Fibroblast of lung (primary cell): ENCODE measurements at places on chromosomes 12 and 14. TPM values are rescaled to one million over a fixed set of nuclear protein-coding genes. Genes with fewer than 3 reads are reported as not detected.
A peak's percentile ranks its signal among the peaks of the same experiment; 100 is the strongest.

DNA sequence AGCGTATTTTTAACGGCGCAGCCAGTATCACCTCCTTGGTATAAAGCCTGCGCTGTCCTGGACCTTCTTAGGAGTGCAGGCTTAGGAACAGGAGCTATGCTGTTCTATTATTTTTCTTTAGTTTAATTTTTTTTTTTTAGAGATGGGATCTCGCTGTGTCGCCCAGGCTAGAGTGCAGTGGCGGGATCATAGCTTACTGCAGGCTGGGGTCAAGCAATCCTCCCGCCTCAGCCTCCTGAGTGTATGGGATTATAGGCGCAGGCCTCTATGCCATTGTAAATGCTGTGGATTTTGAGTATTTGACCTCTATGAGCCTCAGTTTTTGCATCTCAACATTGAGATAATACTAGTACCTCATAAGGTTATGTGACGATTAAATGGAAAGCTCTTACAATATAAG is 4.1 kb downstream of the OR10AD1 start:
- H3K4me1 ChIP-seq = peaks cover 2% of the 10 kb centered on the region
- H3K27ac ChIP-seq = peak overlapping the region; percentile 85
- H3K36me3 ChIP-seq = no peaks in the 10 kb centered on the region
- no peak for DNase-seq
- H3K27me3 ChIP-seq = no peaks in the 10 kb centered on the region

GRCh38 chr12:110600254-110600653 is 13.7 kb upstream of the TCTN1 start:
- peak; percentile 85 for DNase-seq
- no peak overlapping the region for H3K27ac ChIP-seq
- H3K4me3 ChIP-seq = no peak overlapping the region
- H3K4me1 ChIP-seq = no peaks in the 10 kb centered on the region

- no peaks in the 10 kb centered on the region for H3K36me3 ChIP-seq
- H3K4me1 ChIP-seq = no peaks in the 10 kb centered on the region
- H3K4me3 ChIP-seq = no peak overlapping the region
- no peak for DNase-seq
- no peaks in the 10 kb centered on the region for H3K27me3 ChIP-seq
- peak overlapping the region; percentile 99 for H3K27ac ChIP-seq
These were observed 1.4 kb upstream of the GTF2A1 start for GRCh38 chr14:81222126-81222525.

Gene RNF212B
- total RNA-seq = not detected in 2 replicates

- H3K27me3 ChIP-seq = no peaks in the 10 kb centered on the region
- no peak overlapping the region for H3K4me3 ChIP-seq
- DNase-seq = no peak
- H3K27ac ChIP-seq = no peak overlapping the region
- no peaks in the 10 kb centered on the region for H3K36me3 ChIP-seq
- H3K4me1 ChIP-seq = no peaks in the 10 kb centered on the region
These were observed 18.3 kb upstream of the LTA4H start for GRCh38 chr12:96053476-96054243.

Gene RND1
- under 0.01 and 0.17 TPM in 2 replicates for total RNA-seq

DNA sequence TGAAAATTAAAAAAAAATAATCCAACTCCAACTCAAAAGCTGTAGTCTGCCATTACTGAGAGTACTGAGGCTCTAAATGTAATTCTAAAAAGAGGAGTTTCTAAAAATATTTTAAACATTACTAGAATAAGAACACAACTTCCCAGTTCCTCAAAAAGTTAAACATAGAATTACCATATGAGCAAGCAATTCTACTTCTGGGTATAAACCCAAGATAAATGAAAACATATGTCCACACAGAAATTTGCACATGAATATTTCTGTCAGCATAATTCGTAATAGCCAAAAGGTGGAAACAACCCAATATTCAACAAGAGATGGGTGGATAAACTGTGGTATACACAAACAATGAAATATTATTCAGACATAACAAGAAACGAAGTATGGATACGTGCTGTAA is 15.0 kb upstream of the NR2C1 start:
- DNase-seq = no peak
- H3K36me3 ChIP-seq = no peaks in the 10 kb centered on the region
- H3K27ac ChIP-seq = no peak overlapping the region
- H3K4me3 ChIP-seq = no peak overlapping the region
- H3K27me3 ChIP-seq = no peaks in the 10 kb centered on the region

DNA sequence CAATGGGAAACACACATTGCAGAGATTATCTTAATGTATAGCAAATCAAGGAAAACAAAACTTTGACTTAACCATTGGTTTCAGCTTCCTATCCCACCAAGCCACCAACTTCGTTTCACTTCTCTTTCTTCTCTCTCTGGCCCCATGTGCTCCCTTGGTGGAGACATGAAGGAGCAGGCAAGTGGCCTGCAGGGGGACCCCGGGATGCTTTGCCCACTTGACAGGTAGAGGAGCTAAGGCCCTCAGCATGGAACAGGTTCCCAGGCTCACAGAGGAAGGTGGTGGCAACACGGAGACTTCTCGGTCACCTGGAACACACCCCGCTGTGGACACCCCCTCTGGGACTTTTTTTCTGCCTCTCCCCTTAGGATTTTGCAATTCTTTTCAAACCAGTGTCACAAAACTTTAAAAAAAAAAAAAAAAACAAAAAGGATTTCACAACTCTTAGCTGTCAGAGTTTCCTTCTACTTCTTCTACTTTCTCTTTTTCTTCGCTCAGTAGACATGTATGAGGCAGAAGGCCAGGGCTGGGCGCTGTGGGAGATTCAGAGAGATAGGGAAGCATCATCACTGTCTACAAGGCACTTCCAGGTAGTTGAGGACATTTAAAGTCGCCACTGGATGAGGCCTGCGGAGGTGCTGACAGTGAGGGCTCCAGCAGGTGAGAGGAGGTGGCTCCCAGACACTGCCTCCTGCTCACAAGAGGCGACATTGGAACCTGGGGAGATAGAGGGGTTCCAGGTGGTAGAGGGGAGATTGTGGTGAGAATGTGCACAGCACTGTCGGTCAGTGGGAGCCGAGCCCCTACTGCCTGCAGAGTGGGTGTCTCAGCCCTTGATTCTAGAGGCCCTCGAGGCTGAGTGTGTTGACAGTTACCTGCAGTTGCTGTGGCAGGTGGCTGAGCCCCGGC is 119.6 kb downstream of the GCH1 start:
- peaks cover 28% of the 10 kb centered on the region for H3K36me3 ChIP-seq
- H3K27me3 ChIP-seq = no peaks in the 10 kb centered on the region
- H3K4me3 ChIP-seq = no peak overlapping the region
- H3K4me1 ChIP-seq = no peaks in the 10 kb centered on the region
- no peak overlapping the region for H3K27ac ChIP-seq

Gene MARK3
- 93.7 and 119 TPM in 2 replicates for total RNA-seq

GRCh38 chr14:89486505-89486904 is 69.5 kb upstream of the FOXN3 start:
- H3K27me3 ChIP-seq = no peaks in the 10 kb centered on the region
- H3K36me3 ChIP-seq = no peaks in the 10 kb centered on the region
- no peak overlapping the region for H3K4me3 ChIP-seq

DNA sequence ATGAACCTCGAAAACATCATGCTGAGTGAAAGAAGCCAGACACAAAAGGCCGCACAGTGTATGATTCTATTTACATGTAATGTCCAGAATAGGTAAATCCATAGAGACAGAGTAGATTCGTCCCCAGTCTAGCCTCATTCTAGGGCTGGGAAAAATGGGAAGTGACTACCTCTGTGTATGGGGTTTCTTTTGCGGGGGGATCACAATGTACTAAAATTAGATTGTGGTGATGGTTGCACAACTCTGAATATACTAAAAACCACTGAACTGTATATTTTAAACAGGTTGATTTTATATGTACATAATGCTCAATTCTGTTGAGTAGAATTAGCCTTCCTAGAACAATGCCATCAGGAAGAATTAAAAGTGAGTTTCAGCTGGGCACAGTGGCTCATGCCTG is 6.3 kb upstream of the RILPL2 start:
- H3K4me1 ChIP-seq = no peaks in the 10 kb centered on the region
- H3K36me3 ChIP-seq = no peaks in the 10 kb centered on the region
- H3K4me3 ChIP-seq = no peak overlapping the region
- no peak overlapping the region for H3K27ac ChIP-seq
- H3K27me3 ChIP-seq = no peaks in the 10 kb centered on the region
- no peak for DNase-seq

Gene CLEC1B
- total RNA-seq = not detected in 2 replicates

GRCh38 chr12:95731519-95731958 is 59.0 kb downstream of the NTN4 start:
- no peak for DNase-seq
- H3K4me3 ChIP-seq = no peak overlapping the region
- H3K27me3 ChIP-seq = no peaks in the 10 kb centered on the region
- no peaks in the 10 kb centered on the region for H3K36me3 ChIP-seq
- no peaks in the 10 kb centered on the region for H3K4me1 ChIP-seq

DNA sequence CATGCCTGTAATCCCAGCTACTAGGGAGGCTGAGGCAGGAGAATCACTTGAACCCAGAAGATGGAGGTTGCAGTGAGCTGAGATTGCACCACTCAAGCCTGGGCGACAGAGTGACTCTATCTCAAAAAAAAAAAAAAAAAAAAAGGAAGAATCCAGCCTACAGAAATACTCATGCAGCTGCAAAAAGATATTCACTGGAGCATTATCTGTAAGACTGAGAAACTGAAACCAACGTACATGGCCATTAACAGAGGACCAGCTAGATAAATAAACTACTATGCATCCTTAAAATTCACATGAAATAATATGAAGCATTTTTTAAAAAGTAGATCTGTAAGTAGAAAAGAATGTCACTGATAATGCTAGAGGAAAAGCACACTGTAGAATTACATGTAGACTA is 3.5 kb downstream of the SLC7A7 start:
- H3K36me3 ChIP-seq = no peaks in the 10 kb centered on the region
- no peak overlapping the region for H3K27ac ChIP-seq
- DNase-seq = peak; percentile 27

- H3K4me3 ChIP-seq = peak overlapping the region; percentile 98
- H3K36me3 ChIP-seq = no peaks in the 10 kb centered on the region
- DNase-seq = no peak
- H3K4me1 ChIP-seq = peaks cover 21% of the 10 kb centered on the region
These were observed 2.5 kb downstream of the LGALS3 start for GRCh38 chr14:55131370-55132137.

DNA sequence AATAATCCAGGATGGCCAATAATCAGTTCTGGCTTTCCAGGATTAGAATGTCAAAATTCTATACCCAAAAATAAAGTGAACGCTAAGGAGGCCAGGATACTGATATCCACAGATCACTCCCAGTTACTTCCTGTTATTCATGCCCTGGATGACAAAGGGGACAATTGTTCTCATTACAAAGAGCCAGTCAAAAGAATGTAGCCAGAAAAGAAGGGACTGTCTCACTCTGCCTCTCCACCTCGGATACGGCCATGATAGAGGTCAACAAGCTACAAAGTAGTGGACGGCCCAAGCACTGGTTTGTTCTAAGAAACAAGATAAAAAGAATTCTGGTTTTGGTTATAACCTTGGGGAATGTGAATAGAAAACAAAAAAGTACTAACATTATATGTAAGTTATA is 116.1 kb upstream of the ATF7IP start:
- no peaks in the 10 kb centered on the region for H3K36me3 ChIP-seq
- no peaks in the 10 kb centered on the region for H3K4me1 ChIP-seq
- DNase-seq = no peak
- H3K27ac ChIP-seq = no peak overlapping the region
- H3K27me3 ChIP-seq = no peaks in the 10 kb centered on the region

DNA sequence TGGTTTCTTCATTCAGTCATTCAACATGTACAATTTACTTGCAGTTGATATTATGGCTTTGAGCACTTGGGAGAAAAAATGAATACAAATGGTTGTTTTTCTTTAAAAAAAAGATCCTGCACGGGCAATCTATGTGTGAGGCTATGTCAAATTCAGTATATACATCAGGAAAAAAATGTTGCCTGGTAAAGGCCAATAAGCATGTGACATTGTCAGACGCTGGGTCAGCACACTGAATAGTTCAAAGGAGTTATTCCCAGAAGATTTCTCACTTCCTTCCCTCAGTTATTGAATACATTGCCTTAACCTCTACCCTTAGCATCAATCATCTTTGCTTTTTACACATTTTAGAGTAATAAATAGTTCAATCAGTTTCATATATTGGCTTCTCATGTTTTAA is 319.2 kb downstream of the NUAK1 start:
- no peak for DNase-seq
- H3K4me1 ChIP-seq = no peaks in the 10 kb centered on the region
- no peak overlapping the region for H3K4me3 ChIP-seq
- H3K27ac ChIP-seq = no peak overlapping the region
- no peaks in the 10 kb centered on the region for H3K27me3 ChIP-seq

- H3K4me3 ChIP-seq = no peak overlapping the region
- no peak overlapping the region for H3K27ac ChIP-seq
- H3K4me1 ChIP-seq = no peaks in the 10 kb centered on the region
- H3K27me3 ChIP-seq = no peaks in the 10 kb centered on the region
- no peak for DNase-seq
These were observed 127.6 kb downstream of the PAWR start for GRCh38 chr12:79563021-79563740.

Gene CCDC198
- not detected in 2 replicates for total RNA-seq

- H3K27me3 ChIP-seq = no peaks in the 10 kb centered on the region
- H3K27ac ChIP-seq = no peak overlapping the region
- H3K4me3 ChIP-seq = no peak overlapping the region
- peak; percentile 68 for DNase-seq
- H3K4me1 ChIP-seq = peaks cover 10% of the 10 kb centered on the region
These were observed 67.8 kb upstream of the PLEKHG3 start for GRCh38 chr14:64636208-64636979.

GRCh38 chr12:25052196-25052913 is 103.5 kb upstream of the BCAT1 start:
- no peak overlapping the region for H3K27ac ChIP-seq
- H3K4me3 ChIP-seq = no peak overlapping the region
- no peak for DNase-seq
- H3K27me3 ChIP-seq = peaks cover 3% of the 10 kb centered on the region

DNA sequence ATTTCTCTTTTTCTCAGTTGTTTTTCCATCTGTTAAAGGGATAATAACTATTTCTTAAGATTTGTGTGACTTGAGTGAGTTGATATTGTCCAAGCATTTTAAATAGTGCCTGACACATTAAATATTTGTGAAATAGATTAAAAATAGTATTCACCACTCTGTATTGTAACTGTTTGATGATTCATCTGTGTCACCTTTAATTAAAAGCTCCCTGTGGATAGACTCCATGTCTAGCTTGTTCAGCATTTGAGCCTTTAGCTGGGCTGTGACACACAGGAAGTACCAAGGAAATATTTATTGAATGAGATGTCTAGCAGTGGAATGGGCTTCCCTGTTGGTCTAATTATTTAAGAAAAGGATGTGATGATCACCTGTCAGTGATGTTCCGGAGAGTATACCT is 1.8 kb upstream of the GLIPR1L2 start:
- H3K27me3 ChIP-seq = no peaks in the 10 kb centered on the region
- DNase-seq = peak; percentile 67
- no peaks in the 10 kb centered on the region for H3K4me1 ChIP-seq
- no peaks in the 10 kb centered on the region for H3K36me3 ChIP-seq

- no peak for DNase-seq
- peaks cover 2% of the 10 kb centered on the region for H3K27me3 ChIP-seq
- H3K4me3 ChIP-seq = no peak overlapping the region
- no peaks in the 10 kb centered on the region for H3K4me1 ChIP-seq
- H3K36me3 ChIP-seq = no peaks in the 10 kb centered on the region
- H3K27ac ChIP-seq = no peak overlapping the region
These were observed 93.0 kb downstream of the RFX4 start for GRCh38 chr12:106675651-106676435.

- no peaks in the 10 kb centered on the region for H3K36me3 ChIP-seq
- H3K4me1 ChIP-seq = peaks cover 6% of the 10 kb centered on the region
- no peak for DNase-seq
- no peak overlapping the region for H3K27ac ChIP-seq
- H3K4me3 ChIP-seq = no peak overlapping the region
- H3K27me3 ChIP-seq = no peaks in the 10 kb centered on the region
These were observed 115.4 kb upstream of the DYRK2 start for GRCh38 chr12:67533159-67533558.
